ENCODE measurements at places on chromosomes 1 and 21.
A peak's percentile ranks its signal among the peaks of the same experiment; 100 is the strongest.

DNA sequence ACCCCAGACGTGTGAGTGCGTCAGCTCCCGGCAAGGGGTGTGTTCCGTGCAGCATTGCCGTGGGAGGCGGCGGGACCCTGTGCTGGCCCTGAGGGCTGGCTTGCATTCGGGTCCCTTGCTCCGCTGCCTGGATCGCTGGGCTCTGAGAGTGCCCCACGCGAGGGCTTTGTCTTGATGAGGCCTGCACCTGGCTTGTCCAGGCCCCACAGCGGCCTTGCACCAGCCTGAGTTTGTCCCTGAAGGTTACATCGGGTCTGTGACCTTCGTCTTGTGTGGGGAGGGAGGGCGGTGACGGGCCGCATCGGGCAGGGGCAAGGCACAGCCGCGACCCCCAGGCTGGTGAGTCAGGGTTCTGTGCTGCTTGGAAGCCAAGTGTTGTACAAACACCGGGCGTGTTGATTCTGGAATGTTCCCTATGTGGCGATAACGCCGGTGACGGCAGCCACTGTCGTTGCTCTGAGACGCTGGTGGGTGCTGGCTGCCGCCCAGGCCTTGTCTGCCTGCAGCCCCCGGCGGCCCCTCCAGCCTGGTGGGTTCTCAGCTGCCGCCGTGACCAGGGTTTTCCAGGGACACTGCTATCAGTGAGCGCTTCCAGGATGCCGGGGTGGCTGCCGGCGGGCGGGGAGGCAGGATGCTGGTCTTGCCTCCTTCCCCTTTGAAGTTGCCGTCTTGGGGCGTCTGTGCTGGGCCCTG, 42.9 kb downstream of the SLX9 start:
- no peak for DNase-seq

GRCh38 chr1:214709241-214709640, 106.2 kb downstream of the CENPF start:
- DNase-seq, result no peak

GRCh38 chr1:116918714-116919357, 9.1 kb downstream of the PTGFRN start:
- DNase-seq, result no peak

DNA sequence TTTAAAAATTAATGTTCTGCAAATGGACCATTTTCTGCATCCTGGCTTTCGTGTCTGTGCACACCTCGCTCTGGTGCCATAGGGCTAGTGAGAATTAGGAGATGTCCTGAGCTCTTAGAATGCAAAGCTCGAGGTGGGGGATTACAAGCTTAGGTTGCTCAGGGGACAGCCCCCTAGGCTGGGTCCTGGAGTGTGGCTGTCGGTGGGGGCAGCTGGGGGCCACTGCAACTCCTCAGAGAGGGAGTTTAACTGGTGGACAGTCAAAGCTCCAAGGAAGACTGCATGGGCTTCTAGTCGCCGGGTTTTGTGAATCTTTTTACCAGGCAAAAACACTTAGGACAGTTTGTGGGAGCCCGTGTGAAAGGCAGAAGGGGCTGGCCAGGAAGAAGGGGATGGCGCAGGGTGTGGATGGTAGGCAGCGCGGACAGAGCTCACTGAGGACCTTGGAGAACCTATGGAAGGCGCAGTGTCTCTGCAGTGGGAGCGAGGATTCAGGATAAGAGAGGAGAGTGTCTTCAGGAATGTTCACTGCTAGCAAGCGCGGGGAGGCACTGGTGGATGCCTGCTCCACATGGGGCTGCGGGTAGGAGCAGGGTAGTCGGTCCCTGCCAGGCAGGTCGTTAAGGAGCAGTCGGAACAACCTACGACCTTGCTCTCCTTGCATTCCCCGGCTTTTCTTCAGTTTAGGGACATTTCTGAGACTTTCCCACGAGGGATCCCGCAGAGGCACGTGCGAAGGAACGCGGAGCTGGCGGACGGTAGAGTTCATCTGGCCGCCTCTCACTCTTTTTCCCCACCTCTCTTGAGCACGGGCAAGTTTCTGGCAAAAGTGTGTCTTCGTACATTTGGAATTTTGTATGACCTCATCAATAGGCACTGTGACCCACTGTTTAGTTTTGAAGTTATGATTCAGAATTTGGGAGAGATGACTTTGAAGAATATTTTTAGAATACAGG, 12.9 kb upstream of the KCNE1 start:
- DNase-seq, result no peak

DNA sequence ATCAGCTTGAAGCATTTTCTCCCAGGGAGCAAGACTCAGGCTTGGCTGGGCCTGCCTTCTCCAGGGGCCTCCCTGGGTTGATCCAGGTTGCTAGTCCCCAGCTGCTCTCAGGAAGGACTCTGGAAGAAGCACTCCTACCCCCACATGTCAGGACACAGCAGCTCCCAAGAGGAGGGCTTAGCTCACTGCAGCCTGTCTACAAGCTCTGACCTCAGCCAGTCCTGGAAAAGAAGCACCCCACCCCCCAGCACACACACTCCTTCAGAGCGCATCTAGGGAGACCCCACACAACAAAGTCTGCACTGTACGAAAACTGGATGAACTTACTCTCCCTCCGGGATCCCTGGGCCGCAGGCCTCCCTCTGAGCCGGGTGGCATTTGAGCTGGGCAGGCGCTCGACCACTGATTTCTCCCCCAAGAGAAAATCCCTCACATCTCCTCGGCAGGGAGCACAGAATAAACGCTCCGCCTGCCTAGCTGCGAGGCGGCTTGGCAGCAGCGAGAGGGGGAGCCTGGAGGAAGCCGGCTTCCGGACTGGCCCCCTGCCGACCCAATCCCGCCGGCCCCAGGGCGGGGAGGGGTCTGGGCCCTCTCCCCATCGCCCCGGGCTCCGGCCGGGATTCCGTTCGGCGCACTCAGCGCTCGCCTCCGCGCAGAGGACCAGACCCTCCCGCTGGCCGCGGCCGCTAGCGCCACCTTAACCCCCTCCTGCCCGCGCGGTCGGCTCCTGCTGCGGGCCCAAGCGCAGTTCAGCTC, at the start of gene KCNA2:
Gene KCNA2, minus strand, starts transcription at position 458 of the 756 bp plus-strand sequence. CDS start 1,576 bp downstream, outside the sequence.
- no peak for DNase-seq

DNA sequence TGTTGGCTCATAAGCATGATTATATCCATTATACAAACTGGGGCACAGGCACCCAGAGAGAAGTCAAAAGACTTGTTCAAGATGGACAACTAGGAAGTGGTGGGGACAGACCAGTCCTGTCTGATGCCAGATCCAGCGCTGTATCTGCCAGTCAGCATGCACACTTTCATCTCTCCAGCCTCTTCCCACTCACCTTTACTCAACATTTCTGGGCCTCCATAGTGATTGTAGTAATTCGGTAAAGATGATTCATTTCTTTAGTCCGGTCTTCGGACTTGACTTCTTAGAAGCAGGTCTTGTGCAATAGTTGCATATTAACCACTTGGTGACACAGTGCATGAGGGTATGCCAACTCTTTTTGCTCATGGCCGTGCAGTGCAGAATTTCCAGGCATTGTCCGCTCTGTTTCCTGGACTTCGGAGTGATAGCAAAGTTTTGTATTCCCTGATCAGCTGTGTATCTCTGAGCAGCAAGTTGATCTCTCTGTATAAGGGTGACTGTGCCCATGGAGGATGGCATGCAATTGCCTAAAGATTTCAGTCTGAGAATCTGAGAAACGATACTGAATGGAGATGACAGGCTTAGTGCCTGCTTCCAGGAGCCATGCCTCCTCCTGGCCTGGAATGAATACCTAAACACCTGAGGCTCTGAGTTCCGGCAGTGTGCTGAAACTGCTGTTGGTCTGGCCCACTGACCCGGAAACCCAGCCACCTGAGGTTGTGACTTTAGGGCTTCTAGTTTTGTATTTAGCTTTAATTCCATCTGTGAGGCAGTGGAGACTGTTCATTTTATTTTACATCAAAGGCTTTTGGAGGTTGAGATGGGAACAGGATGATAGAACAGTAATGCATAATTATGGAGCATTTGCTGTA, 39.0 kb downstream of the GALNT2 start:
- DNase-seq, result no peak

DNA sequence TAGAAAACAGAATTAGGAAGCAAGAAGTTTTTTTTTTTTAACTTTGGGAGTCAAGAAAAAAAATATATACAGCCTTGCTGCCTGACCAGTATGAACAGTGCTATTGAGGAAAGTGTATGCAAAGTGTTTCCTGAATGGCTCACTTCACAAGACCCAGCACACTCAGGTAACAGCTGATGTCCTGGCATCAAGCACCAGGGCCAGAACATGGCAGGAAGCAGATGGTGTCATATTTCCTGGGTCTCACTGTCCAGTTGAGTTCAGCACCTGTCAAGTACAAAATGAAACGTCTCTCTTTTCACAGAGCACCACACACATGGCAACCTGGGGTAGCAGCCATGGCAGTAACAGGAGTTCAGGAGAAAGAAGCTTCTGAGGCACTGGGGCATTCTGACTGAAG, 372.3 kb downstream of the TTLL7 start:
- no peak for DNase-seq

DNA sequence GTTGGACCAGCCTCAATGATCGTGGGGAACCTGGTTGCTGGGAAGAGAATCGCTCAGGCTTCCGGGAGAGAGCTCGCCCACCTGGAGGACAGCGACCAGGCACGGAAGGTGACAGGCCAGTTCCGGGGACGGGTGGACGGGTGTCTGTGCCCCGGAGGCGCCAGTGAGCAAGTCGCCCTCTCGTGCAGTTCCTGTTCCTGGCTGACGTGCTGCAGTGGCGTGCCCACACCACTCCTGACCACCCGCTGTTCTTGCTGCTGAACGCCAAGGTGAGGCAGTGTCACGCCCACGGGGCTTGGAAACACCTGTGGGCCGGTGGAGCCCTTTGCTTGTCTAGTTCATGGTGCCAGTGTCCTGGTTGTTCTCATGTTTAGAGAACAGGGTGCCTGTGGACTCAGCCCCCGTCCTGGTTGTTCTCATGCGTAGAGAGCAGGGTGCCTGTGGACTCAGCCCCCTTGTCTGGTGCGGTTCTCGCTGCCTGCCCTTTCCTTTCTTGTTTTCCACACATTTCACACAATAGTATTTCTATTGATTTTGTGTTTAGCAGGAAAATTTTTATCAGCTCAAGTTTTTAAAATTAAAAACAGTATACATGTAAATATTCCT, 53.1 kb downstream of the S100B start:
- peak; percentile 58 for DNase-seq

DNA sequence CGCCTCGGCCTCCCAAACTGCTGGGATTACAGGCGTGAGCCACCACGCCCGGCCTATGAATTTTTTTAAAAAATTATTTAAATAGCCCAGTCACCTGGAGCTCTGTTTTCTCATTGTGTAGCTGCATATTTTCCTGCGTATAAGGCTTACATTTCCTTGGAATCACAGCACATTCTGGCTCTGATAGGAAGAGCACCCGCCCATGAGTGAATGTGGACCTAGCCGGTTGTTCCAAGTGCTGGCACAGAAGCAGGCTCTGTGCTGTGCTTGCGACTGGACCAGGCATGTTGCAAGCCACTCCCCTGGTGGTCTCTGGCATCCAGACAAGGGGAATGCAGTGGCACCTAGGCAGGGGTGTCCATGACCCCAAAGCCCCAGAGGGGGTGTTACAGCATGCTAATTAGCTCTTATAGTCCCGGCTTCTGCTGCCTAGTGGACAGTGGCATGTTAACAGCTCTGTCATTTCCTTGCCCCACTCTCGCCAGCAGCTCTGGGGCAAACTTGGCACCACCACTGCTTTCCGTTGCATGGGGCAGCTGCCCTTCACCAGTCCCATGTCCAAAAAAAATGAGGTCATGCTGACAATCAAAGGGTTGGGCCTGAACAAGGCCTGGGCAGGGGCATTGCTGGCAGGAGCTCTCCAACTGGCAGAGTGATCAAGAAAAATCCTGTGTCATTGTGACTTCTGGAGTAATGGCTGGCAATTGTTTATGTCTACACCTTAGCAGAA, 5.2 kb upstream of the VTCN1 start:
- no peak for DNase-seq

GRCh38 chr21:39776589-39776988, 31.6 kb downstream of the IGSF5 start:
- no peak for DNase-seq

DNA sequence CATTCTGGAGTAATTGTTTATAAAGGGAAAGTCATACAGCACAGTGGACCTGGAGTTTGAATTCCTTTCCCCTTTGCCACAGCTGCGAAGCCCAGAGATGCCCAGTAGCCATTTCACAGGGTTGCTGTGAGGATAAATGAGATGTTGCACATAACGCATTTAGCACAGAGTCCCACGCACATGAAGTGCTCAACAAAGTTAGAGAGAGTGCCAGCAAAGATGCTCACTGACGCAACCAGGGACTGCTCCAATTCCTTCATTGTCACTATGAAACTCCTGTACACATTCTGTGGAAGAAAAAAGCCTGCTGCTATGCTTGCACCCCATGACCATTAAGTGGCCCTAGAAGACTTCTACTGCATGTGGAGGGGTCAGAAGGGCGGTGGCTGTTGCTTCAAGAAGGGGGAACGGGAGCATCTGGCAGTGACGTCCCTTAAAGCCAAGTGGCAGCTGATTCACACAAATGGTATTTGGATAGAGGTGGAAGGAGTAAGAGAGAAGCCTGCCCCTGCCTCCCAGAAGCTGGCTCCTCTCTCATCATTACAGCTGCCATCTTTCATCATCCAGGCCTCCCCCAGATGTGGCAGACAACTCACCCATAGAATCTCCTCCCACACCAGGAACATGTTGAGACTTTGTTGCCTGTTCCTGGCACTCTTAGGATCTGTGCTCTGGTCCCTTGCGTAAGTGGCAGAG, 26.5 kb upstream of the VAV3 start:
- DNase-seq, result no peak

Measured in CD4-positive, alpha-beta T cell treated with Interleukin-4 for 1 hour (primary cell).